Caudate nucleus (tissue), 63 donors: ENCODE measurements at places on chromosomes 6 and 20.

DNA sequence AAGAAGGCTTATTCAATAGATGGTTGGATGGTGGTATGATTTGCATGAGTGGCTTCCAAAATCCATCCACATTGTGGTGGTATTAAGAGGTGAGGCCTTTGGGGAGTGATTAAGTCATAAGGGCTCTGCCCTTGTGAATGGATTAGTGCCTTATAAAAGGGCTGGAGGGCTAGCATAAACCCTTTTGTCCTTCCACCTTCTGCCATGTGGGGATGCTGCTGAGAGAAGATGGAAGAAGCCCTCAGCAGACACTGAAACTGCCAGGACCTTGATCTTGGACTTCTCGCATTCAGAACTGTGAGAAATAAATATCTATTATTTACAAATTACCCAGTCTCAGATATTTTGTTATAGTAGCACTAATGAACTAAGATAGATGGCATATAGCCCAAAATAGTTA lies 27.8 kb upstream of the SRPK1 start:
- DNase-seq, result no peak

DNA sequence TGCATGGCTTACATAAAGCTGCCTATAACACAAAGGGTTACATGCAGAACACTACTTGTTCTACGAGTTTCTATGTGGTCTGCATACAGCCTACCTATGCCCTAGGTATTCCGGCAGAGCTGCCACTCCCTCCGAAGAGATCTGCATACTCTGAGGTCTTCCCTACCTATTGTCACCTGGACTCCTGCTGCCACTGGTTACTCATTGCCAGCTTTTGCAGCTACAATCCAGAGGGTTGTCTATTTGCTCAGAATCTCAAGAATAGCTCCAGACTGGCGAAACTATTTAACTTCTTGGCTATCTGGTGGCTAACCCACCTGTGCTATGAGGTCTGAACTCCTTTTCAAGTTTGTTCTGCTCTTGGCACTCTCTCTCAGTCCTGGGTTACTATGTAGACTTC lies 323.3 kb downstream of the BMP2 start:
- DNase-seq, result no peak

- no peak for DNase-seq
Observed at GRCh38 chr20:61044499-61044898, 207.6 kb upstream of the CDH4 start.

- DNase-seq, result no peak
Observed at GRCh38 chr6:39931607-39932006, 2.7 kb downstream of the MOCS1 start.

DNA sequence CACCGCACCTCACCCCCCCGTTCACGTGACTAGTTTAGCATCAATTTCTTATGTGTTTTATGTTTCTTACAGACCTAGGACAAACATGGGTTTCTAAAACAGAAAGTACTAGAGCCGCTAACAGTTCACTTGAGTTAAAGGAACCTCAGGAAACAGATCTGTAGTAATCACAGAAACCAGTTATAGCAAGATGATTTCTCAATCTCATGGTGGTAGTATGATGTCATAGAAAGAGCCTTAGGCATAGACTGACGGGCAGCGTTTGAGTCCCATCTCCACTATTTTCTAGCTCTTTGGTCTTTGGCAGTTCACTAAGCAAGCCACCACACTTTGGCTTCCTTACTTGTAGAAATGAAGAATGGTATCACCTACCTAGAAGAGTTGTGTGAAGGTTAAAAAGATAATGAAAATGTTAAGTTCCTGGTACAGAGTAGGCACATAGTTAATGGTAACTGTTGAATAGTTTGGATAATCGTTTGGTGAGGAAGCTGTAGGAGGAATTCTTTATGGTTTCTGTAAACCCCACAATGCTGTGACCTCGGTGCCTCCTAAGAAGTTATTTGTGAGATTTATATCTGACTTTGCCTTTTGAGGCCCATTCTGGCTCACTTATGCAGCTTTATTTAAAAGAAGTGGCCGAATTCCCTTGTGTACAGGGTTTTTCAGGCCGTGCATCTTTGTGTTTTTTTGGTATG lies 21.3 kb downstream of the CTNNBL1 start:
- DNase-seq, result no peak

GRCh38 chr6:134258849-134259306 lies 59.0 kb downstream of the SGK1 start:
- DNase-seq, result no peak
